Right lobe of liver (tissue), 6 donors: ENCODE measurements at places on chromosomes 3 and 15. TPM values are rescaled to one million over a fixed set of nuclear protein-coding genes. Genes with fewer than 3 reads are reported as not detected.

The TMEM207 gene
- not detected for total RNA-seq

The RBMS3 gene
- 7.6 TPM for total RNA-seq

The CHL1 gene
- 0.06 TPM for total RNA-seq

The AMIGO3 gene
- 2.4 TPM for total RNA-seq

The KLHL40 gene
- not detected for total RNA-seq

The EBLN2 gene
- 1.5 TPM for total RNA-seq

The PBRM1 gene
- 17.1 TPM for total RNA-seq

DNA sequence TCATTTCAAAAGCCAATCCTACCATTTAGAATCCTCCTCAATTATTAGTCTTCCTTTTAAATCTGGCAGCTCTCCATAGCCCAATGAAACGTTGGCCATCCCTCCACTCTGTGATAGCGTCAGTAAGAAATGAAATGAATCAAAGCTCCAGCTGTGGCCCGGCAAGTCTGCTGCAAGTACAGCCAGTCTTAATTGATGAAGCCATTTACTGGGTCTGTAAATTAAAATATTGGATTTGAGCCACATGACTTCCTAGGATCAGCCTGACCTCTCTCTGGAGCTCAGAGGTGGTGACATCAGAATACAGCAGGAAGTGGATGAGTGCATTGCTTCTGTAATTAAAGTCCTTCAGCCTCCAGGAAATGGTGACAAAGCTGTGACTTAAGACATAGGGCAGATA is 347.0 kb upstream of the LMCD1 start:
- no peaks in the 10 kb centered on the region for H3K27me3 ChIP-seq
- no peaks in the 10 kb centered on the region for H3K4me1 ChIP-seq
- no peak overlapping the region for H3K27ac ChIP-seq
- no peak for DNase-seq
- no peaks in the 10 kb centered on the region for H3K36me3 ChIP-seq

DNA sequence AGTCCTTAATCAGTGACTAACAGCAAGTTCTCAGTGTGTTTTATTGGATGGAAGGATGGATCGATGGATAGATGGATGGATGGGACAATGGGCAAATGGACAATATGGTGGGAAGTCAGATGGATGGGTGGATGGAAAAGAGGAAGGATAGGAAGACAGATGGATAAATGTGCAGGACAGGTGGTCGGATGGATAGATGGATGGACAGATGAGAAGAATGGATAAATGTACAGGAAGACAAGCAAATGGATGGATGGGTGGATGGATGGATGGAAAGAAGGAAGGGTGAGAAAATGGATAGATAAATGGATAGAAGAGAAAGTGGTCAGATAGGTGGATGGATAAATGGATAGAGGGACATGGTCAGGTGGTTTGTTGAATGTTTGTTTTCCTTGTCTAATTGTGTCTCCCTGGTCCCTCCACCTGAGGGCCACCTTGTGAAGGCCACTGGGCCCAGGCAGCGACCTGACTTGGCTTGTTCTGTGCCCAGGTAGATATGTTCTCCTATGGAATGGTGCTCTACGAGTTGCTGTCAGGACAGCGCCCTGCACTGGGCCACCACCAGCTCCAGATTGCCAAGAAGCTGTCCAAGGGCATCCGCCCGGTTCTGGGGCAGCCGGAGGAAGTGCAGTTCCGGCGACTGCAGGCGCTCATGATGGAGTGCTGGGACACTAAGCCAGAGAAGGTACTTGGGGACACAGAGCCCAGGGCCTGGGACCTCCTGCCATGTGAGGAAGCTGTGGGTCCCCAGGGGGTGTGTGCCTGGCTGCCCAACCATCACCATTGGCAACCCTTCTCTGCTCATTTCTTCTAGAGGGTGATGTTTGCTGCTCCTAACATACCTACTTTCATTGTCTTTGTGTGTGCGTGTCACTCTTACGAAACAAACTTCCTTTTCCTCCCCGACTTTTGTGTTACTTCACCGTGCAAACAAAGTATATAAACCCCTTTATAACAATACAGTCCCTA is 137.5 kb downstream of the LRRK1 start:
- H3K4me1 ChIP-seq: no peaks in the 10 kb centered on the region
- no peak overlapping the region for H3K27ac ChIP-seq
- DNase-seq: peak; percentile 45
- no peak overlapping the region for H3K4me3 ChIP-seq
- no peaks in the 10 kb centered on the region for H3K36me3 ChIP-seq

DNA sequence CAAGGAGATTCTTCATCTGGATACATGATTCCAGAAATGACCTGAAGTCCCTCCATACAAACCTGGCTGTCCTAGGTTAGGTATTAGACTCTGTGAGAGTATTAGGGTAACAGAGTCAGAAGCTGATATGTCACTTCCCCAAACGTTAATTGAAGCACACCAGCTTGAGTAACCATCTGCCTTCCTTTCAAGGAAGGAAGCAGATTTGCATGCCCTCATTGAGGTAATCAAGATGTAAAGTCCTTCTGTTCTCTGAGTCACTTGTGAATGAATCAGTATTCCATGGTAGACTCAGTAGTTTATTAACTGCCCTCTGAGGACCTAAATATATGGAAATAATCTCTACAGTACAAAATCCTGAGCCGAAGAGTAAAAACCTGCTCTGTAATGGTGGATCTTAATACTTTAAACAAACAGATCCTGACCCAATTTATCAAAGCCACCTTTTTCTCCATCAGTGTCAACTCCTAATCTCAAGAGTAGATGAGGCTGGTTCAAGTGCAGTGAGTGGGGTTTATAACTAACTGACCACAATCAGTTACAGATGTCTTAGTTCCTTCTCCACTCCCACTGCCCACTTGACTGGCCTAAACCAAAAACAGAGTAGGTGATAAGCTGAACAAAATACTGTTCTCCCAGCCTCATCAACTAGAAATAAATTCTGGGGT is 246.2 kb upstream of the CHRM5 start:
- H3K4me3 ChIP-seq: no peak overlapping the region
- H3K36me3 ChIP-seq: no peaks in the 10 kb centered on the region
- H3K27ac ChIP-seq: no peak overlapping the region
- no peaks in the 10 kb centered on the region for H3K27me3 ChIP-seq
- H3K4me1 ChIP-seq: no peaks in the 10 kb centered on the region

DNA sequence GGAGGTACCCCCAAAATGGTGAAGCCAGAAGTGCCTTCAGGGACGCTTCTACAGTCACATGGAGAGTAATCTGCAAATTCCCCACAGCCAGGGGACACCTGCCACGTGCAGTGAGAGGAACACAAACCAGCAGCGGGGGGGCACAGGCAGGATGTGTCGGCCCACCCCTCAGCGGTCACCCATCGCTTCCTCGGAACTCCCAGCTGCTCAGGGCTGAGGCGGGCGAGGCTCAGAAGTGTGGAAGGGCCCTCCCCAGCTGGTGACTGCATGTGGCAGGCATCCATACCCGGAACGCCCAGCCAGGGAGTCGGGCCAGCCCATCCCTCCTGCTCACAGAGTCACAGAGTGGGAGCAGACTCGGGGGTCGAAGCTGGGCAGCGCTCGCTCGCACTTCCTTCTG is 63.7 kb downstream of the SLC12A8 start:
- H3K27me3 ChIP-seq: no peaks in the 10 kb centered on the region
- peaks cover 13% of the 10 kb centered on the region for H3K4me1 ChIP-seq
- H3K4me3 ChIP-seq: no peak overlapping the region
- H3K27ac ChIP-seq: no peak overlapping the region
- no peak for DNase-seq
- no peaks in the 10 kb centered on the region for H3K36me3 ChIP-seq

- no peak overlapping the region for H3K27ac ChIP-seq
- no peaks in the 10 kb centered on the region for H3K4me1 ChIP-seq
- H3K4me3 ChIP-seq: no peak overlapping the region
- H3K27me3 ChIP-seq: no peaks in the 10 kb centered on the region
Measured at GRCh38 chr3:181253796-181254195, 264.3 kb upstream of the DNAJC19 start.

DNA sequence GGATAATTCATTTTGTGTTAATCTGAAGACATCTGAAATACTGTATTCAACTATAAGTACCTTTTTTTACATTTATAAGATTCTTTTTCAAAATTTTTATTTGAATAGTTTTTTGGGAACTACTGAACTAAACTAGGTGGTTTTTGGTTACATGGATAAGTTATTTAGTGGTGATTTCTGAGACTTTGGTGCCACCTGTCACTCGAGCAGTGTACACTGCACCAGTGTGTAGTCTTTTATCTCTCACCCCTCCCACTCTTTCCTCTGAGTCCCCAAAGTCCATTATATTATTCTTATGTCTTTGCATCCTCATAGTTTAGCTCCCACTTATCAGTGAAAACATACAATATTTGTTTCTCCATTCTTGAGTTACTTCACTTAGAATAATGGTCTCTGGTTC is 57.6 kb downstream of the CD86 start:
- no peaks in the 10 kb centered on the region for H3K27me3 ChIP-seq
- DNase-seq: no peak
- H3K4me3 ChIP-seq: no peak overlapping the region

GRCh38 chr3:158091531-158091930 is 14.7 kb downstream of the SHOX2 start:
- DNase-seq: no peak
- H3K4me1 ChIP-seq: no peaks in the 10 kb centered on the region
- H3K27me3 ChIP-seq: peaks cover 19% of the 10 kb centered on the region
- no peaks in the 10 kb centered on the region for H3K36me3 ChIP-seq
- no peak overlapping the region for H3K27ac ChIP-seq

DNA sequence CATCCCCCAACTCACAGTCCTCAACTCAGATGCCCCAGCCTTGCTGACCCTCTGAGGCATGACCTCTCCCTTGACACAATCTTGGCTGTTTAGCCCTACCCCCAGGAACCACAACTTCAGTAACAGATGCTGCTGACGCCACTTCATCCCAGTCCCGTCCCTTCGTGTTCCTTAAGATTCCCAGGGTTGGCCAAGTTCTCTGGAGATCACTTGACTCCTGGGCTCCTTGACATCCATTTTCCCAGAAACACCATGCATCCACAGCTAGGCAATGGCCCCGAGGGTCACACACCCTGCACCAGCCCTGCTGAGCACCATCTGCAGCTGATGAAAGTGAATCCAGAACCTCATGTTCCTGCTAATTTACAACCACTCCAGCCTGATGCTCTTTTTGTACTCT is 6.9 kb downstream of the RTP2 start:
- no peak for DNase-seq
- no peak overlapping the region for H3K27ac ChIP-seq
- no peaks in the 10 kb centered on the region for H3K4me1 ChIP-seq
- no peaks in the 10 kb centered on the region for H3K36me3 ChIP-seq
- no peaks in the 10 kb centered on the region for H3K27me3 ChIP-seq

DNA sequence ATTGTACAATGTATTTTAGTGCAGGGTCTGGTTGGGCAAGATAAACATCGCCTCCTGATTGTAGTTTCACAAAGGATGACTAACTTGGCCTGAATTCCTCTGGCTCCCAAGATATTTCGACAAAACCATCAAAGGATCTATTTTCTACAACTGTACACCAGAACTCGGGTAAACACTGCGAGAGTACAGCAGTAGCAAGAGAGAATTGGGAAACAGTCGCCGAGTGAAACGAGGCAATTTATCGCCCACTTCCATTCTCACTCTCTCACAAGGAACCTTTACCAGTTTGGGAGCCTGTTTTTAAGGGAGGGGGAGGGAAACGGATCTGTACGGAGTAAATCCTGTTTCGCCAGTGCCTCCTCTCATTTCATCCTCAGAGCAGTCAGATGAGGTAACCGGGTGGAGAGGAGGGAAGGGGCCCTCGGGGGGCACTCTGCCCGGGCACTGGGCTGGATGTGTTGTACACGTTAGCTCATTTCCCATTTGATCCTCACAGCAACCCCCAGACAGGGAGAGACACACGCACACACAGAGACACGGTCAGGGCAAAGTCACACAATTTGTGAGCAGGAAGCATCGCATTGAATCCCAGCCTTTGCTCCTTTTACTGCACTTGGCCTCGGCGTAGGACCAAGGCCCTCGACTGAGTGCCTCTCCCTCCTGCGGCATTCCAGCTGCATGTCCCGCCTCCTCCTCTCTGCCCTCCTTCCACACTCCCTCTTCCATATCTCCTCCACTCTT is 120.1 kb downstream of the LIPC start:
- H3K27ac ChIP-seq: no peak overlapping the region
- H3K36me3 ChIP-seq: no peaks in the 10 kb centered on the region
- no peaks in the 10 kb centered on the region for H3K4me1 ChIP-seq
- H3K27me3 ChIP-seq: no peaks in the 10 kb centered on the region
- DNase-seq: peak; percentile 46
- H3K4me3 ChIP-seq: no peak overlapping the region

GRCh38 chr15:91553196-91553854 is 300.2 kb upstream of the SLCO3A1 start:
- H3K4me3 ChIP-seq: no peak overlapping the region
- no peaks in the 10 kb centered on the region for H3K27me3 ChIP-seq
- H3K36me3 ChIP-seq: no peaks in the 10 kb centered on the region
- peaks cover 6% of the 10 kb centered on the region for H3K4me1 ChIP-seq
- no peak overlapping the region for H3K27ac ChIP-seq

DNA sequence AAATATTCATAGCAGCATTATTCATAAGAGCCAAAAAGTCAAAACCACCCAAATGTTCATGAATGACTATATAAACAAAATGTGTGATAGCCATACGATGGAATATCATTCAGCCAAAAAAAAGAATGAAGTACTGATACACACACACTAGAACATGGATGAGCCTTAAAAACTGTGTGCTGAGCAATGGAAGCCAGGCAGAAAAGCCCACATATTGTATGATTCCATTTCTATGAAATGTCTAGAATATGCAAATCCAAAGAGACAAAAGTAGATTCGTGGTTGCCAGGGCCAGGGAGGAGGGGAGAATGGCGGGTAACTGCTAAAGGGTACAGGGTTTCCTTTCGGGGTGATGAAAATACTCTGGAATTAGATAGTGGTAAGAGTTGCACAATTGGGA is 37.2 kb upstream of the LINGO1 start:
- no peaks in the 10 kb centered on the region for H3K27me3 ChIP-seq
- no peak overlapping the region for H3K27ac ChIP-seq
- H3K4me1 ChIP-seq: no peaks in the 10 kb centered on the region
- H3K4me3 ChIP-seq: no peak overlapping the region

- no peaks in the 10 kb centered on the region for H3K27me3 ChIP-seq
- no peaks in the 10 kb centered on the region for H3K4me1 ChIP-seq
- H3K27ac ChIP-seq: peak overlapping the region; percentile 83
Measured at GRCh38 chr3:123409443-123410148, 39.3 kb downstream of the ADCY5 start.

DNA sequence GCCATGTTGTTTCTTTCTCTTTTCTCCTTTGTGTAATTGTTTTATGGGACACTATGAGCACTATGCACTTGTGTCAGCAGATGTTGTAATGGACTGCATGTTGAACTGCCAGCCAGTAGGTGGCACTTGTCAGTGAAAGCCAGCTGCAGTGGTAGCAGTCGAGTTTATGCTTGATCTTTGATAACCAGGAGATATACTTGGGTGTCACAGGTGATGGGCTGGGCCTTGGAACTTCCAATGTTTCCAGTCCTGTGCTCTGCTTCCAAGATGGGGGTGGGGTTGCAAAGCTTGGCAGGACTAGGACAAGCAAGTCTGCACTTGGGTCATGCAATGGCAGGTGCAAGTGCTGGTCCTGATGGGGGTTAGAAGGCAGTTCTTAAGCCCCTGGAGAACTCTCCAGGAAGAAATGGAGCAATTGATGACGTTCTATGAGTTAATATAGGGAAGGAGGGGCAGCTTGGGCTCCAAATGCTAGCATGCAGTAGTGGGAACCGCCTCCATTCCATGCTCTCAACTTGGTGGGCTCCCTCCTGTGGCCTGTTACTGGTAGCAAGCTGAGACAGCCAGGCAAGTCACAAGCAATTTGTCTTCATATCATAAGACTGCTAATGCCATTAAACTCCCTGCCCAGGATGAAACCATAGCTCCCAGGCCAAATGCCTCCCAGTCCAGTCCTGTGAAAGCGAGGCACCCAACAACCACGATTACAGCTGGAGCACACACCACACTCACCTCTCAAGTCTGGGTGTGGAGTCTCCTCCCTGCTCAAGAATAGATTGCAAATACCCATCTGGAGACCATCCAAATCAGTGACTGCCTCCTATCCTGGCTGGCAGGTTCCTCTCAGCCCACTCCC is 287.2 kb downstream of the CGGBP1 start:
- H3K27ac ChIP-seq: no peak overlapping the region
- H3K27me3 ChIP-seq: no peaks in the 10 kb centered on the region
- H3K4me3 ChIP-seq: no peak overlapping the region
